Activated CD4-positive, alpha-beta T cell treated with anti-CD3 and anti-CD28 coated beads for 48 hours (primary cell): ENCODE measurements at places on chromosomes 4 and X.

- DNase-seq = no peak
Observed at GRCh38 chrX:10582945-10583344, 37.4 kb downstream of the MID1 start.

DNA sequence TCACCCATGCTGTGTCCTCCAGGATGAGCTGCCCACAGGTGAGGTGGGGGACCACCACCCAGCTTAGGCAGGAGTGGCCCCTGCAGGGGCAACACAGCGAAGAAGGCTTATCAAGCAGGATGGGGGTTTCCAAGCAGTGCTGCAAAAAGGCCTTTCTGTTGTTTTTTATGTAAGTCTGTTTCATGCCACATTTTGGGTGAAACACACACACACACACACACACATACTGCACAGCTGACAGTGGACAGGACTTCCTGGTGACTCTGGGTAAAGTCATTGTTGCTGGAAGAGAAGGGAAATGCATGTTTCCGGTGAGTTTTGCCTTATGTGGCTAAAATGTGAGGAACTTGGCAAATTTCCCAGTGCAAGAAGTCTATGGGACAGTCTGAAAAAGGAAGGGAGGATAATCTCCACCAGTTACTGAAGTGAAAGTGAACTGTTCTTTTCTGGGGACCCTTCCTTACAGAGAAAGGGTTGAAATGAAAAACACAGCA, 119.2 kb downstream of the IRF2 start:
- no peak for DNase-seq

DNA sequence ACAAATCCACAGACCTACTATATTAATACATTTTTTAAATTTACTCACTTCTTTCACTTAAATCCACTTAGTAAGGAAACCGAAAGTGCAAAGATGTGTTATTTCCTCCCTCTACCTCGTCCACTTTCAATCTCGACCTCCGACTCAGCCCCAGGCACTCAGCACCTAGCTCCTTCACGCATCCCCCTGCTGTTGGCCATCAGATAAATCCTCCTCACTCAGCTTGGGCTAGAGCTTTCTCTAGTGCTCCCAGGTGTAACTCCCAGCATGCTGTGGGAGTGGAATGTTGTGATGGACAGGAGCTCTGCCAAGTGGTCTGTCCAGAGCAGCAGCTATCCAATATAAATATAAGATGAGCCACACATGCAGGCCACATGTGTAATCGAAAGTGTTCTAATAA, 26.7 kb upstream of the TEC start:
- DNase-seq = peak; percentile 24

- DNase-seq = no peak
Observed at GRCh38 chrX:11367609-11368430, 74.6 kb downstream of the AMELX start.

- no peak for DNase-seq
Observed at GRCh38 chrX:27706526-27706925, 101.3 kb upstream of the MAGEB10 start.

- DNase-seq = no peak
Observed at GRCh38 chr4:181693517-181693916, 549.7 kb upstream of the TENM3 start.

- no peak for DNase-seq
Observed at GRCh38 chr4:40502934-40503333, 126.7 kb downstream of the RBM47 start.

GRCh38 chr4:107348188-107349050, 312.3 kb upstream of the DKK2 start:
- no peak for DNase-seq

DNA sequence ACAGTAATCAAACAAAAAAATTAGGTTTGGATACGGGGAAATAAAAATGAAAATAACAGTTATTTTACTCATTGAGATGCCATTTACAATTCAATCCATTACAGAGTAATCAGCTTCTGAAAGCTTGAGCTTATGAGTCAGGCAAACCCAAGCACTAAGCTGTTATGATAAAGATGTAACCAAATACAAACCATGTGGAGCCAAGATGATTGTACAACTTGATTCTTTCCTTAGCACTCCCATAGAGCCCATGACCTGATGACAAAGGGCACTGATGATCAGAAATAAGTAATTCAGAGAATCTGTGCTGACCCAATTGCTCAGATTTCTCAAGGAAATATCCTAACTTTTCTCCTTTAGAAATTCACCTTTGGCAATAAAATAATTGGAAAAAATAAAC, 40.5 kb upstream of the PRKG2 start:
- no peak for DNase-seq

DNA sequence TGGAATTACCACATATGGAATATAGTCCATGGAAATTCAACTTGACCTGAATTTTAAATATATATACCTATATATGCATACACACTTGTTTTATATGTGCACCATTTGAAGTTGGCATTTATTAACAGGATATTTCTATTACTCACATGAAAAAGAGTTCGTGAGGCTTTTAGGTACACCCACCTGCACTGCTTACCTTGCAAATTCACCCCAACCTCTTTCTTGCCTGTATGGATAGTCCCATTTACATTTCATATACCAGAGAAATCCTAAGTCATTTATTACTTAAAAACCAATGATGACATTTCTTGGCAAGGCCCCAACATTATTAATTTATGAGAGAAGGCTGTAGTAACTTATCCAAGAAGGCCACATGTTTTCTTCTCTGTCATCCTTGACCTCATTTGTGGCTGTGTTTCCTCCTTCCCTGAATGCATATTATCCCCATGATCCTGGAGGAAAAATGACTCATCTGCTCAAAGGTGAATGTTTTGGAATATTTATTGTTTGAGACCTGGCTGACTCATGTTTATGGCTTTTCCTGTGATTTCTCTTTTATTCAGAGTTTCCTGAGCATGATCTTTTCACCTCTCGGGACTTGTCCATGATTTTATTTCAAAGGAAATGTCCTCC, 62.2 kb upstream of the FAM241A start:
- no peak for DNase-seq

- DNase-seq = no peak
Observed at GRCh38 chrX:104325213-104325585, 70.5 kb upstream of the ESX1 start.

DNA sequence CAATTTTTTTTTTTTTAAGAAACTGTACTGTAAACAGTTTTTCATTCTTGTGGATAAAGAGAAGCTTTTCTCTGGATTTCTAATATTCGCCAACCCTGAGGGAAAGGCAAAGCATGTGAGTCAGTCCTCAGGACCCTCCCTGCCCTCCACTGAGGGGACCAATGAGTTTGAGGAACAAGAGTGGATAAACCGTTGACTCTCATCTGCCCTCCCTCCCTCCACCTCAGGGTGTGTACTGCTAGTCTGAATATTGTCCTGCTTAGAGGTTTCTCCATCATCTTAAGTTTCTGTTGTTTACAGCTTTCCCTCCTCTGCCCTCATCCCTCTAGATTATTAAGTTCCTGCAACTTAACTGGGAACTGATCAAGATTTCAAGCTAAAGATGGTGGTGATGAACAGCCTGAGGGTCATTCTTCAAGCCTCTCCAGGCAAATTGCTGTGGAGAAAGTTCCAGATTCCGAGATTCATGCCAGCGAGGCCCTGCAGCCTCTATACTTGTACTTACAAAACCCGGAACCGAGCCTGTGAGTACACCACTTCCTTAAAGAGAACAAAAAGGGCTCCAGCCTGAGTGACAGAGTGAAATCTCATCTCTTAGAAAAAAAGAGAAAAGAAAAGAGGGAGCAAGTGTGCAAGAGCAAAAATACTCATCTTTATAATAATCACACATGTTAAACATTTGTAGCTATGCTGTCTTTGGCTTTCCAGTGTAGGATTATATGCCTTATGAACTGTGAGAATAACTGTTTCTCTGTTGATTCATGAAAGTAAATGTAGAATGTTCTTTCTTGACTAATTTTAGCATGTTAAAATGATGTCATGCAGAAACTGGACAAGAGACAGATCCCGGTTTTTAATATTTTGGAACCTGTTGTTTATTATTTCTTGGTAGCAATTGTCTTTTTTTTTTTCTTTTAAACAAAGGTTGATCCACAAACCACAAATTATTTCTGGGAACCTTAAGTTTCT, 11.9 kb downstream of the CA5B start:
- DNase-seq = peak; percentile 7

DNA sequence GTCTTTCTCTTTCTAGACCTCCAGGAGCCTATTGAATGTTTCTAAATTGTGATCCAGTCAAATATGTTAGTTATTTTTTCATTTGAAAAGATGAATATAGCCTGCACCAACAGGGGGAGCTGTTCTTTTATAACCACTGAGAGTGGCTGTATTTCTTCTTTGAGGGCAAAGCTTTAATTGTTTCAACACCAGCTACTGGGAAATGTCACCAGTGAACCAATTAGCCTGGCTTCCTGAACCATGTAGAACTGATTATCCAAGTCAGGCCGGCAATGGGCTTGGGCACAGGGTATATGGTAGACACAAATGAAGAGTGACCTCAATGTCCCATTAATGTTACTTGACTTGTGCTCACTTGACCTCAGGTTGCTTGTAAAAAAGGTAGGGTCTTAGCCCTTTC, 4.8 kb upstream of the DAPP1 start:
- peak; percentile 65 for DNase-seq

GRCh38 chr4:173490817-173491528, 39.1 kb downstream of the HAND2 start:
- no peak for DNase-seq
